ENCODE measurements at places on chromosomes 1 and 21.

DNA sequence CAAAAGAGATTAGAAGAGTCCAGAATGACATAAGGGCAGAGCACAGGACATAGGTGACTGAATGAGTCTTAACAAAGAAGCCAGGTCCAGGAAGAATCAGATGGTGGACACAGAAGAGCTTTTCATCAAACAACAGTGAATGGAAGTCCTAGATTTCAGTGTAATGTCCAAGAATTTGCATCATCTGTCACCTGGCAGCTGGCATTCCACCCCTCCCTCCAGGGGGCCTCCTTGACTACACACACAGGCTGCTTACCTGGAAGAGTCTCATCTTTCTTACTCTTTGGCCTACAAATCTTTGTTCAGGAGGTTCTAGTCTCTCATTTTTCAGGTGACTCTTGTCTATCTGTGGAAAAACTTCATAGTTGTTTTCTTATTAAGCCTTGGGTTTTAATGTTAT, 36.2 kb downstream of the GORAB start:
- no peak for DNase-seq

DNA sequence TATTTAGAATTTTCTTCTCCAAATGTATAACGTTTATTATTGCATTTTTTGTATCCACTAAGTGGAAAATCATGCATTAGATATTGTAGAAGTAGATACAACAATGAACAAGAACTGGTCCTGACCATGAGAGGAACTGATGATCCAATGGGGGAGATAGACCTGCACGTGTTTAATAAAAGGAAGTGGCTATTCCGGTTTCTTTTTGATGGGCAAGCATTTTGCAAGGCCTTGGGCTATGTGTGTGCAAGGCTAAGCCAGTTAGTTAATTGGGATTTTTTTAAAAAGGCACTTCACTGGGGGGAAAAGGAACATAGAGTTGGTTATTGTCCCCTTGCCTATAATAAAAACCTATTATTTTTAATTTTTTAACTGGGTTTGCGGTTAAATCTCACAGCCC, 961 bp upstream of the VCAM1 start:
- DNase-seq: no peak

GRCh38 chr1:171966426-171967220, 125.3 kb downstream of the DNM3 start:
- DNase-seq: peak; percentile 35

DNA sequence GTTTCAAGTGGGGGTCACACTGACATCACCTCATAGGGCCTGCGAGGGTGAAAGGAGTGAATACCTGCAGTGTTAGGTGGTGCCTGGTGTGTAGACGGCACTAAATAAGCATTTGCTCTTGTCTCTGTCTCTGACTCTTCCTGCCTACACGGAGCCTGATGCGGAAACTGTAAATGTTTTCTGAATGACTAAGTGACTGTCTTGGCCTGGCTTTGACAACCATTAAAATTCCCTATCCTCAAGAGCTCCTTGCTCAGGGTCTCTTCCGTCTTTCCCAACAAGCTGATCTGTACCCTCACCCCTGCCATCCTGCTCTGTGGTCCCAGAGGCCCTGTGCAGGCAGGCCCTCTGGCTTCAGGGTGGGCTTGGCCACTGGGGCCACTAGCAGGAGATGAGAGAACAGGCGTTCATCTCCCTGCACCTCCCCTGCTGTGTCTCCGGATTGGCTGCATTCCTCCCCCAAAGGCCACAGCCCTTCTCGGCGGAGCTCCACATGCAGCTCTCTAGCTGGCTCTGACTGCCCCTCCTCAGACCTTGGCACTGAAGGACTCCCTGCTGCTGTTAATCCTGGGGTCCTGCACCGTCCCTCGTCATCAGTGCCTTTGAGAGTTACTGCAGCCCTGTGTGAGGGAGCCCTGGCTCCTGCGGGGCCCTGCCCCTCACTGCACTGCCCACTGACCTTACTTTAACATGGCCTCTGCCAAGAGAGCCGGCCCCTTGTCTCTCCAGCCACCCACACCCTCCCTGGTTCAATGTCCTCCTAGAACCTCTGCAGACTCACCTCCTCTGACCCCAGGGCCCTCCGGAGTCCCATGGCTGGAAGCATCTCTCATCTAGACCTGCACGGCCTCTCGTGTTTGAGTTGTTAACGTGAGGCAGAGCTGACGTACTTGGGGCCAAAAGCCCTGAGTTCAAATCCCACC, 211.1 kb downstream of the MATN1 start:
- DNase-seq: peak; percentile 44

DNA sequence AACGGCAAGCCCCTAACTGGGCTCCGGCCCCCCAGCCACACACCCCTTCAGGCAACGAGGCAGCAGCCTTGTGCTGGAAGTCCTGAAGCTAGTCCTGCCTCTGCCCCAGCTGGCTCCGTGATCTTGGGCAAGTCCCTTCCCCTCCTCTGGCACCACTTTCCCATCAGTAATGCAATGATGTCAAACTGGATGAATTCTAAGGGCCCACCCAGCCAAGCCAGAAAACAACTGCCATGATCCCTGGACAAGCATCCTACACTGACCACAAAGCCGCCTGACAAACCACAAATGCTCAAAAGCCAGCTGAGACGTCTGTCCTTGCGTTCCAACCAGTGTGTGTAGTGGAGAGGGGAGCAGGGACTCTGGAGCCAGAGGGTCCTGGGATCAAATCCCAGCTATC, 26.8 kb downstream of the IFFO2 start:
- no peak for DNase-seq

DNA sequence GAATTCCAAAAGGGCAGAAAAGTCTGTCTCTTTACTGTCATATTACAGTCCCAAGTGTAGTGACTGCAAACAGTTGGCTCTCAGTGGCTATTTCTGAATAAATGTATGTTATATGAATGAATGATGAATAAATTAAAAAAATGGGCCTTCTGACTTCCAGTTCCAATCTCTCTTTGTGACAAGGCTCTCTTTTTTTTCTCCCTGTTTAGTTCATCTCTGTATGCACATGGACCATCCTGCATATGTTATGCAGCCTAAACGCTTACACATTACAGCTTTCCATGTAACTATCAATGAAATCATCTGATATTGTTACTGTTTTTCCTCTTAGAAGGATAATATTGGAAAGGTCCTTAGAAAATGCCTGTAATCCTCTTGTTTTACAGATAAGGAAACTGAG, 363.0 kb downstream of the NUF2 start:
- DNase-seq: no peak

DNA sequence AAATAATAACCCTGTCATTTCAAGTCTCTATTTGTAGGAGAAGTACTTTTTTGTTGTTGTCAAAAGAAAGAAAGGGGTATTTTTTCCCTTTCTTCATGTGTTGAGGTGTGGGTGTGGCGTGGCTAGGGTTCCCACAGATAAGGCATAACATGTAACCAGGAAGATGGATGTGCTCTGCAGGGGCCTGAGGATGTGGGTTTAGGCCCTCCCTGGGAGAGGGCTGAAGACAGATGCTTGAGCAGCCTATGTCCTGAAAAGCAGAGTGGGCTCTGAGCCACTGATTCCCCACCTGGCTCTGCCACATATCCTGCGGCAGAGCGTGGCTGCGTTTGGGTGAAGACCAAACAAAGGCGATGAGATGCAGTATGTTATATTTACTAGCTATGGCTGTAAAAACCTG, 13.9 kb upstream of the ADAR start:
- no peak for DNase-seq

DNA sequence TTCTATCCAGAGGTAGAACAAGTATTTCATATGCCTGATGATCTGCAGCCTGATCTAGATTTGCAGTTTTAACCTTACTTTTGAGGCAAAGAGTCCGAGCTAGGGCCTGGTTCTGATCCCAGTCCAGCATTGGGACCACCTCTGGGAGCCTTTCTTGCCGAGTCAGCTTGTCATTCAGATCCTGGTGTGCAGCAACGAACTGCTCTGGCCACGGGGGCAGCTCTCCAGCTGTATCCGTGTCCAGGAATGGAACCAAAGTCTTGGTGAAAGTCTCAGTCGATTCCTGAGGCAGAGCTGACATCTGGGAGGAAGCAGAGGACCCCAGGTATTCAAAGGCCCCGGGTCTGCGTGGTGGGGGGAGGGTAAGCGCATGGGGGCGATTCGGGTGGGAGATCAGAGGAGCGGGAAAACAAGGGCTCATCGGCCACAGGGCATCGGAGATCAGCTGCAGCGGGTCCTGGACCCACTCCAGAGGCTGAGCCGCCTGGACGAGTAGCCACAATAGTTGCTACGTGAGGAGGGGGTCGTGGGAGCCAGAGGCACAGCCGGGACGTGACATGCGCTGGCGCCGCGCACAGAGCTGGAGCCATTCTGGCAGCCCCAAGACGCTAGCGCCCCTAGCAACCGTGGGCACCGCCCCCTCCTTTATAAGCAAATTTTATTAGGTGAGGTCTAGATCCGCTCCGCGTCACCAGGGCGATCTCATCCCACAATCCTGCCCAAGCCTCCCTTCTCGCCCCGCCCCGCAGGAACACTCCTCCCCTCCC, 32.4 kb upstream of the BSDC1 start:
- DNase-seq: peak; percentile 36

- no peak for DNase-seq
Measured at GRCh38 chr21:39510240-39510639, 58.5 kb downstream of the SH3BGR start.

GRCh38 chr1:30677471-30677870, 45.9 kb downstream of the MATN1 start:
- DNase-seq: no peak

- DNase-seq: no peak
Measured at GRCh38 chr1:110492573-110492972, 26.4 kb downstream of the KCNA10 start.

- no peak for DNase-seq
Measured at GRCh38 chr1:200869376-200869752, 3.4 kb upstream of the GPR25 start.

DNA sequence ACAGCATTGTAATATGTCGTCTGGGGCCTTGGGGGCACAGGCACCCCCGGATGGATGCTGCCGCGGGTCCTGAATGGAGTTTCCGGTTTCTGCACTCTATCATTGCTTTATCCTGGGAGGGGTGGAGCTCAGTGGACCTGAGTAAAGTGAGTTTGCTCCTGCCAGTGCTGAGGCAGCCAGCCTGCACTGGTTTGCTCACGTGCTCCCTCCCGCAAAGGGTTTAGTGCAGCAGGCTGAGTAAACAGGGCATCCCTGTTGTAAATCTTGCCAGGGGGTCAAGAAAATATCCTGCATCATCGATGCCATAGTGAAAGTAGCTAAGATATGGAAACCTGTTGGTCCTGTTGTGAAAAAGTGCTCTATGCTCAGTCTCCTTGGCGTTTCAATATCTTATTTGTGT, 85.6 kb upstream of the BRINP3 start:
- DNase-seq: no peak

DNA sequence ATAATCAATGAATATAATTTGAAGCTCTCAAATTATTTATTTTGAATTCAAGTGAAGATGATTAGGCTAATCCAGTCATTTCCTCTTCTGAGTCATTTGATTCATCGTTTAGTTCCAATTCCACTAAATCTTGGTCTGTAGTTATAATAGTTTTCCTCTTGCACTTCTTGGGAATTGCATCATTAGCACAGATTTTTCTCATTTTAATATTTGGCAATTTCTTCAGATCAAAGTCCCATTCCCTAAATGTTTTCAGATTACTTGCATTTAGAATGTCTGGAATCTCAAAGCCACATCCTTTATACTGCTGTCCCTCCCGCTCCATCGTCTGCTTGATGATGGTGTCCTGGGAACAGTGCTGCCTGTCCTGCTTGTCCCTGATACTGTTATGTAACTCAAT, 43.5 kb downstream of the MAST2 start:
- no peak for DNase-seq

- no peak for DNase-seq
Measured at GRCh38 chr21:14545906-14546480, at the start of gene SAMSN1. Gene SAMSN1, minus strand, starts transcription at chr21:14546315. Its CDS starts 54 bp downstream, at chr21:14546261.

- no peak for DNase-seq
Measured at GRCh38 chr1:107443027-107443426, 302.2 kb downstream of the NTNG1 start.

GRCh38 chr1:226078374-226078773, 15.9 kb downstream of the H3-3A start:
- DNase-seq: no peak
